ENCODE measurements at places on chromosomes 12 and 14. TPM values are rescaled to one million over a fixed set of nuclear protein-coding genes. Genes with fewer than 3 reads are reported as not detected.

- no peak for DNase-seq
Observed at GRCh38 chr12:12201274-12201758, 65.5 kb downstream of the LRP6 start.

DNA sequence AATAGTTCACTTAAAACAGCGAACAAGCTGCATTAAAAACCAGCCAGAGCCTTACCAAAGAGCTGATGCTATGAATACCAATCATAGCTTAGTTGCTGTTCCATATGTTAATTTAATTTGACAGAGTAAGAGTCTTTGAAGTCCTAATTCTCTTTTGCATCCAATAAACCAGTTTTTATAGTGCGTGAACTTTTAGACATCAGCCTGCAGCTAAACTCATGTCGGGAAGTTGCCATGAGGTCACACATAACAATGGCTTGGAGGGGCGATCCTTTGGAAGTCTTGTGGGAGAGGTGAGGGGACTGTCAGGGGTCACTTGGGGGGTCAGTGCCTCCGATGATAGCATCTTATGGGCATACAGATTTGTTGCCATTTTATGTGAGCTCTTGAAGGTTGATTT, 81.7 kb downstream of the HMGA2 start:
- DNase-seq = no peak

- no peak for DNase-seq
Observed at GRCh38 chr12:62643486-62643885, 176.9 kb downstream of the MON2 start.

GRCh38 chr12:16685107-16685506, 79.1 kb upstream of the LMO3 start:
- DNase-seq = no peak

- DNase-seq = no peak
Observed at GRCh38 chr14:28584951-28585350, 181.6 kb upstream of the FOXG1 start.

DNA sequence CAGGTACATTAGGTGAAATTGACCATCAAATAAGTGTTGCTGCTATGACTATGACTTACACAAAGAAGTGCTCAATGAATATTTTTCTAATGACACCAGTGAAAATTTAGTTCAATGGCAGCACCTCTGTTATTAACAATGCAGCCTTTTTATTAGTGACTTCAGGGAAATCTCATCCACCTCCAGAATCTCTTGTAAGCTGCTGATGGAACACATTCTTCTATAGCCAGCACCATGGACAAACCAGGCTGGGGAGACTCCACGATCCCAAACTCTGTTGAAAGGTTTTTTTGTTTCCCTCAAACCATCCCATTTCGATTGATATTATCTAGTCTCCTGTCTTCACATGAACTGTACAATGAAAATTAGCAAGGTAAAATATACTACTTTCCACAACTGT, 265.9 kb downstream of the ITPR2 start:
- DNase-seq = no peak

DNA sequence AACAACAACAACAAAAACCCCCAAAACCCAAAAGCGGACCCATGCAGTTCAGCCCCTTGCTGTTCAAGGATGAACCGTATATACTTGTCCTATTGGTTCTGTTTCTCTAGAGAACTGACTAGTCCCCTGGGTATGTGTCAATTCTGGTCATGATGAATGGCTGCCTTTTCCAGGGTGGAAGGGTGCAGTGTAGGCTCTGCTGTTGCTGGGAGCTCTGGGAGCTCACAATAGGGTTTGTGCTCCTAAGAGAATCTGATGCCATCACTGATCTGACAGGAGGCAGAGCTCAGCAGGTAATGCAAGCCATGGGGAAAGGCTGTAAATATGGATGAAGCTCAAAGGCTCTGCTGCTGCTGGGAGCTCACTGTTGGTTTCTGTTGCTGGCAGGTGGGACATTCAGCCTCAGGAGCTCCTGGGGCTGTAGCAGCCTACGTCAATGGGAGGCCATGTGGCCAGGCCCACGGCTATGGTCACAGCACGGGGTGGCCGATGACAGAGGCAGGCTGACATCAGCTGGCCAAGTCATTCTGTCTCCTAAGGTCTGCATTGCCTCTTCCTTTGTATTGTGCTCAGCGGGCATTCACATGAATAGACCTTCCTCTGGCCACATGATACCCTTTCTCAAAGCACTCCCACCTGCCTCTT, 37.9 kb downstream of the DLK1 start:
- DNase-seq = no peak

DNA sequence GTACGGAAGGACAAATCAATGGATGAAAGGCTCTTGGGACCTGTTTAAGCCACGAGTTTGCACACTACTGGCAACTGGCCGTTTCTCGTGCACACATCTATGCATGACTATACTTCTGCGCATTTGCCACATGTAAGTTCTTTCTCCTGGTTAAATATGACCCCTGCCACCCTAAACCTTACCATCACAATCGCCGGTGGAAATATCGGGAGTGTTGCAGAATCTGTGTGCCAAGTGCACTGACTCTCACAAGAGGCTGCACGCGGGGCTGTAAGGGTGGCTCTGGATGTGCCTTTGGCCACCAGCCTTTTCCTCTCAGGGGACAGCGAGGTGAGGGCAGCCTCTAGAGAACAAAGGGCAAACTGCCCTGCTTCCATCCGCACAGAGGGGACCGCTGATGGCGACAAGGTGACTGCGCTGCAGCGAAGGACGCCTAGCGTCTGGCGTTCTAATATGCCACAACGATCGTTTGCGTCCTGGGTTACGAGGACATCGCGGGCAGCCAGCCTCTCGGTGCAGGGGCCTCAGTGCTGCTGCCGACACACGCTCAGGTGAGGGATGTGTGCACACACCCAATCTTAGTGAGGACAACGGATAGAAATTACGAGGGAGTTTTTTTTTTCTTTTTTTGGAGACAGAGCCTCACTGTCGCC, 232.2 kb downstream of the PCNX1 start:
- no peak for DNase-seq

Gene C12orf50
- total RNA-seq = not detected

Gene DIO2
- 0.51 TPM for total RNA-seq

Gene CFAP54
- total RNA-seq = 13.1 TPM

Gene PRDM4
- total RNA-seq = 22.3 TPM

Gene TSPAN19
- total RNA-seq = under 0.01 TPM

Gene ENDOU
- not detected for total RNA-seq

GRCh38 chr12:65675141-65675621, 149.1 kb upstream of the HMGA2 start:
- DNase-seq = no peak

Gene LRP1-AS
- not detected for total RNA-seq

DNA sequence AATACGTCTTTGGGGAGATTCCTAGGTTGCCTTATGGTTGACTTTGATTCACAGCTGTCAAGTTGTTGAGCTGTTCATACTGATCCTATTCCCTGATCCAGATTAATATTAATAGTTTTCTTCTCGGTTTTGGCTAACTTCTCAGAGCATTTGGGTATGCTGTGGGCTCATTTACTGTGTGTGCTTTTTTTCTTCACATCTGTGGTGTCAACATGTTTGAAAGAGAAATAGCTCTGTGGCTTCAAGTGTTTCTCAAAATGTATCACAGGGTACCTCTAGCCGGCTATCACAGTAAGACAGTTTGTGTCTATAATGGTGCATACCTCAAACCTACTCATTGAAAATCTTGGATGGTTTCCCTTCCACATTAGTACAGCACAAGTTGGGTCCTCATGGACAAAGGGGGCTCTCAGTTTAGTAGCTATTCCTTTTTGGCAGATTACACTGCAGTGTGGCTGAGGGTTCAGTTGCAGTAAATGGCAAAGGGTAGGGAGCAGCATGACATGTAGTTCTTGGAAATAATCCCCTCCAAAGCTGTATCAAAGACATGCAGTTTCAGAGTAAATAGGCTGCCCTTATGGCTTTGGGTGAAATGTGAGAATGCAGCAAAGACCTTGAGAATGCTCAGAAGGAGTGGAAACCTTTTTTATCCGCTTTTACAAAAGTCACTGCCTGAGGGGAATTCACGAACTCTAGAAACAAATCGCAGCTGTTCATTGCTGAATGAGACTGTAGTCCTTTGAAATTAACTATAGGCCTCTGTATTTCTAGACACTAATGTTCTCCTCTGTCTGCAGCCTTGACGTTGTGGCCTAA, 102.4 kb upstream of the ATF1 start:
- no peak for DNase-seq

Gene TAS2R14
- 2.0 TPM for total RNA-seq

Gene KRT79
- total RNA-seq = not detected

GRCh38 chr14:58309086-58309485, 10.7 kb downstream of the ARID4A start:
- DNase-seq = no peak

Gene ASCL4
- total RNA-seq = not detected

Gene POTEG
- total RNA-seq = not detected

GRCh38 chr12:12081836-12082497, 11.2 kb downstream of the BCL2L14 start:
- peak; percentile 79 for DNase-seq

DNA sequence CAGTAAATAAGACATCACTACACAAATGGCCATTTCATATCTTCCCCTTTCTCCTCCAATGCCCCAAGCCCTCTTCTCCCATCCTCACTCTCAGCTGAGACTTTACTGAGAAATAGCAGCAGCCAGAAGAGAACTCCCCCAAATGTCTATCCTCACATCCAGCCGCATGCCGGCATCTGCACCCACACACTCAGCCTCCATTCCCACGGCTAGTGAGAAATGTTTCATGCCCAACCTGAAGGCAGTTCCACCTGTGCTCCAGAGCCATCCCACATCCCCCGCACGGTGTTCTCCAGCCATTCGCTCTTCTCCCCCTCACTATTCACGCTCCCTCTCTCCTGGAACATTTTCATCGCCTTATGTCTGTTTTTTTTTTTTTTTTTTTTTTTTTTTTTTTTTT, 208.7 kb upstream of the DIO3 start:
- no peak for DNase-seq

Gene MYBPC1
- total RNA-seq = not detected

DNA sequence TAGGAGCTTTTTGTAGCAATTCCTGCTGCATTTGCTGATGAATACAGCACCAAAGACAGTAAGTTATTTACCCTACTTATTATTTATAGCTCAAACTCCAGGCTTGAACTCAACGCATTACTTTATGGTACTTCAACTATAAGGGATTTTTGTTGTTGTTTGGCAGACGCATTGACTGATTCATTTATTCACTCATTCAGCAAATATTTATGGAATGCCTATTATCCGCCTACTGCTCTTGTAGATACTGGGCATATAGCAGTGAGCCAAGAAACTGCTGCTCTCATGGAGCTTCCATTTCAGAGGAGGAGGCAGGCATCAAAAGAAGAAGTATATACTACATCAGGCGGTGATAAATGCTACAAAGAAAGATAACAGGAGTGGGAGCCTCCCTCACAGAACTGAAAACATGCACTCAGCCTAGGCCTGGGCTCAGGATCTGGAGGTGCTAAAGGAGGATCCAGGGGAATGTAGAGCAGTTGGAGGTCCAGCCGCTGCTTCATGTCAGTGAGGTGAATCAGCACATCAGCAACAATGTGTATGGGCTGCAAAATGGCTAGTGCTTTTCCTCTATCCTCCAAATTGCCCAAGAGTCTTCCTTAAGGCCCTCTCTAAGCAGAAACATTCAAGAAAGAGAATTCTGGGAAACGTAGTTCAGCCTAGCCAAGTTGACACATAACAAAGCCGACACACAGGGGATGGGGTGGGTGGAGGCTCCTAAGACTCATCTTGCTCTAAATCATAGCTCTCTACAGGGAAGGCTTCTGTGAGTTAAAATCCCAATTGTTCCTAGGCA, 157.5 kb downstream of the NRXN3 start:
- DNase-seq = no peak

- DNase-seq = peak; percentile 30
Observed at GRCh38 chr12:58918469-58918844, 1.8 kb downstream of the LRIG3 start.

GRCh38 chr14:71883094-71883493, 49.1 kb upstream of the RGS6 start:
- no peak for DNase-seq
